ENCODE measurements at places on chromosomes 6 and 20. TPM values are rescaled to one million over a fixed set of nuclear protein-coding genes. Genes with fewer than 3 reads are reported as not detected.

Gene EBF4
- 30.3 TPM for total RNA-seq

Gene SMIM13
- 6.7 TPM for total RNA-seq

Gene VSX1
- total RNA-seq = not detected

DNA sequence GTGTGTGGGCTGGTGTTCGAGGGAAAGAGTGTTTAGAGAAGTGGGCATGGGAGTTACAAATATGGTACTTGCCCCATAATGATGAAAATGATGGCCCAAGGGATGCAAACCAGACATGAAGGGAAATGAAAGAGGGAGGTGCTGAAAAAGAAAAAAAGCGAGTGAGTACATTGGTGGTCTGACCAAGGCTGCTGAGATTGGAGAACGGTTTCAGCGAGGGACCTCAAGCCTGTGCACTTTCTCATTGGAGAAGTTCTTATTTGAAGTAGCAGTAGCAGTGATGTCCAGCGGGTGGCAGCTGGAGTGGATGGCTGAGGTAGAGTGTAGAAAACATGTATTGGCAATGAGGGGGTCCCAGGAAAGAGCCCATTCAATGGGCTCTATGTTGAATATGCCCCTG, 54.8 kb downstream of the TNFAIP3 start:
- no peak for DNase-seq

DNA sequence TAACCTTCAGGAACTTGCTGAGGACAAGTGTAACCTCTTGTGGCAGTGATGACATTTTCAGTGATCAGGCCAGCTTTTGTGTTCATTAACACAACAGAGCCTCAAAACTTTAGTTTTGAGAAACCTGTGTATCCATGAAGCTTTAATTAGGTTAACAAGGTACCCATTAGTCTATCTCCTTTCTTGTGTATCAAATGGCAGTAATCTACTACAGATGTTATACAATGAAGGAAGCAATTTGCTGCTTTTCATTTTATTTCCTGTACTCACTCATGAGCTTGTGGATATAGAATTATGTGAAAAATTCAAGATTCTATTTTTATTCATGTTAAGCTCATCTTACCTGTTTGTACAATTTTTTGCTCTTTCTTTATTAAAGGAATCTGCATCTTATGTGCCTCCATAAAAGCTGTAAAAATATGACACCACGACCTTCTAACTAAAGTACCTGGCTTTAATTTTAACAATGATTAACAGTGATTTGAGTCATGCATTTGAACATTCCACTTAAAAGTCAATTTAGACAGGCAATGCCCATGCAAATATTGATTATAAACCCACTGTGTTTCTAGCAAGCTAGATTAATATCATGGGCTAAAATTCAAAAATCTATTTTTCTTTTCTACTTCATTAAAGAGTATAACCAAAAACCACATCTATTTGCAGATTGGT, 897.3 kb downstream of the KIF16B start:
- no peak for DNase-seq

DNA sequence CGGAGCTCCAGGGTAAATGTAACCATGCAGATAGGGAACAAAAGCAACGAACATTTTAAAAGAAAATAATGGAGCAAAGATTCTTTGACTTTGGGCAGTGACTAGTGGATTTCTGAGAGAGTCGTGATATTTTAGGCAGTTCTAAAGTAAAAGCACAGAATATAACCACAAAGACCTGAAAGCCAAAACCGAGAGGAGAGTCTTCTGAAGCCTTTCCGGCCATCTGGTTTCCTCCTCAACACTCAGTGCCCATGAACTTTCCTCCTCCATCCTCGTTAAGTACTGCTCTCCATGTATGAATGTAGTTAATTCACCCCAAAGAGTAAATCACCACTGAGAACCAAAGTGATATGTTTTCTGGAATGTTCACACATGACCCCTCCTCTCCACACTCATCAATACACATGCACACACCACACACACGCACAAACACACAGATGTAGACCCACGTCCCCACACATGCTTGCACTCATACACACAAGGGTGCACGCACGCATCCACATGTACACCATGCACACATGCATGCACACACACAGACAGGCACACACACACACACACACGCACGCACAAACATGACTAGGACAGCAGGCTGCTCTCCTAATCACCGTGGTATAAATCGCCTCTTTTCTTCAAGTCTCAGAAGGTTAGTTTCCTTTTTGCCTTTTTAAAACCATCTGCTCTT, 109.5 kb downstream of the MYLK4 start:
- DNase-seq = no peak

- no peak for DNase-seq
Observed at GRCh38 chr20:5863040-5863833, 87.1 kb downstream of the TRMT6 start.

GRCh38 chr20:1944345-1945091, 49.3 kb downstream of the SIRPA start:
- DNase-seq = no peak

GRCh38 chr6:121619013-121619412, 183.6 kb downstream of the GJA1 start:
- no peak for DNase-seq

Gene WFDC10B
- total RNA-seq = 1.9 TPM

GRCh38 chr6:147156799-147157382, 47.3 kb upstream of the STXBP5 start:
- DNase-seq = no peak
